Upper lobe of left lung (tissue), 6 donors: ENCODE measurements at places on chromosomes 2 and 18. TPM values are rescaled to one million over a fixed set of nuclear protein-coding genes. Genes with fewer than 3 reads are reported as not detected.

Gene GULP1
- total RNA-seq = 39.5 TPM

Gene HOXD13
- not detected for total RNA-seq

DNA sequence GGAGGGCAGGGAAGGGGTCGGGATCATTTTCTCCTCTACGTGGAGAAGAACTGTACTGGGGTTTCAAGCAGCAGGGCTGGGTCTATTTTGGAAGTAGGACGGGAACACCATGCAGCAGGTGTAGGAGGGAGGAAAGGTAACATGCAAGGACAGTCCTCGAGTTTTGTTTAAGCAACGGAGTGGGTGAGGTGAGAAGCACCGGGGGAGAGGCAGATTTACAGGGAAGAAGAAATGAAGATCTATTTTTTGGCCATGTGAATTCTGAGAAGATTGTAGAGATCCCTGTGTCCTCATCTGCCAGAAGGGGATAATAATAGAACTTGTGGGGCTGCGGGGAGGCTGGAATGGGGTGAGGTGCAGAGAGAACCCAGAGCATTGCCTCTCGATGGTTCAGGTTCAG, 85.6 kb downstream of the INPP5D start:
- no peak for DNase-seq
- no peak overlapping the region for H3K4me3 ChIP-seq
- no peaks in the 10 kb centered on the region for H3K4me1 ChIP-seq
- no peaks in the 10 kb centered on the region for H3K27me3 ChIP-seq

GRCh38 chr2:47072728-47073191, 82.3 kb downstream of the STPG4 start:
- H3K27ac ChIP-seq = peak overlapping the region; percentile 95
- H3K4me1 ChIP-seq = peaks cover 85% of the 10 kb centered on the region
- no peak overlapping the region for H3K4me3 ChIP-seq
- no peak for DNase-seq
- peaks cover 12% of the 10 kb centered on the region for H3K36me3 ChIP-seq
- no peaks in the 10 kb centered on the region for H3K27me3 ChIP-seq

GRCh38 chr18:12458771-12459170, 51.0 kb downstream of the PRELID3A start:
- no peaks in the 10 kb centered on the region for H3K27me3 ChIP-seq
- H3K36me3 ChIP-seq = peaks cover 24% of the 10 kb centered on the region
- no peak overlapping the region for H3K4me3 ChIP-seq
- no peak for DNase-seq
- H3K27ac ChIP-seq = no peak overlapping the region

Gene SLC5A7
- not detected for total RNA-seq

DNA sequence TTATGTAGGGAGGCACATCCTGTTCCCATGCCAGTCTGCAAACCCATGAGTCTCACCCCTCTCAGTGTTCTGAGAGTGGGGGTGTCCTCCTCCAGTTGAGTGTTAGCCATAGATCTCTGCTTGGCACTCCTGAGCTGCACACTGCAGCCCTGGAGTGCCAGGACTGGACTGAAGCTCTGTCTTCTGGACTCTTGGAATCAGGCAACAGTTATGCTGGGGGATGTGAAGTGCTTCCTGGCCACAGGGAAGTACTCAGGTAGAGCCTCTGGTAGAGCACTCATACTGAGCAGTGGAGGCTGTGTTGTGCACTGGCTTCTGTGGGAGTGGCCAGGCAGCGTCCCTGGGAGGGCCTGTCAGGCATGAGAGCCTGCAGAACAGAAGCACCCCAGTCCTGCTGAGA, 43.0 kb downstream of the SERPINB7 start:
- no peak overlapping the region for H3K4me3 ChIP-seq
- no peaks in the 10 kb centered on the region for H3K4me1 ChIP-seq
- no peaks in the 10 kb centered on the region for H3K36me3 ChIP-seq
- no peak overlapping the region for H3K27ac ChIP-seq

Gene HOXD9
- not detected for total RNA-seq

DNA sequence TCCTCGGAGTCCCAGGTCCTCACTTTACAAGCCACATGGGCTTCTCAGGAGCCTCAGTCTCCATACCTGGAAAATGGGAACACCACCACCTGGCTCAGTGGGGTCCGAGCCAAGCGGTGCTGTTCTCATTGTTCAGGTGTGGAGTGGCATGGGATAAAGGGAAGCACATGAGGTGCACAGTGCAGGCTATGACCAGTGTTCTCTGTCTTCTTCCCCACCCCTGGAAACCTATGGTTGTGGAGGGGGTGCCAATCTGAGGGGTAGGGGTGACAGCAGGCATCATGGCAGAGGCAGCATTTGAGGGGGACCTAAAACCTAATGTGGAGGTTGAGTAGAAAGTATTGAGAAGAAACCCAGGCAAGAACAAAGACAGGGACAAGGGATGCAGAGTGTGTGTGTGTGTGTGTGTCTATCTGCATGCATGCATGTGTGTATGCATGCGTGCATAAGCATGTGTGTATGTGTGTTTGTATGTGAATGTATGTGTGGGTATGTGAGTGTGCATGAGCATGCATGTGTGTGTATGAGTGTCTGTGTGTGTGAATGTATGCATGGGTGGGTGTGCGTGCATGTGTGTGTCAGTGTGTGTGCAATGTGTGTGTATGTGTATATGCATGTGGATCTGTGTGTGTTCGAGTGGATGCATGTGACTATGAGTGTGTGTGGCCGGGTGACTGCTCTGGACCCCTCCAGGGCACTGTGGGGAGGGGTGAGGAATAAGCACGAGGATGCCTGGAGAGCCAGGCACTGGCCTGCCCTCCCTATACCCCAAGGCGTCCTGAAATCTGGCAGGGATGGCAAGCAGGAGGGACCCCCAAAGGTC, 4.0 kb downstream of the KIF1A start:
- no peak overlapping the region for H3K4me3 ChIP-seq
- H3K27ac ChIP-seq = no peak overlapping the region
- no peak for DNase-seq
- no peaks in the 10 kb centered on the region for H3K36me3 ChIP-seq

Gene HOXD8
- total RNA-seq = not detected

- no peaks in the 10 kb centered on the region for H3K27me3 ChIP-seq
- DNase-seq = no peak
- H3K4me1 ChIP-seq = no peaks in the 10 kb centered on the region
- no peaks in the 10 kb centered on the region for H3K36me3 ChIP-seq
- H3K27ac ChIP-seq = no peak overlapping the region
Measured at GRCh38 chr2:68971591-68972231, 2.7 kb upstream of the GKN1 start.

DNA sequence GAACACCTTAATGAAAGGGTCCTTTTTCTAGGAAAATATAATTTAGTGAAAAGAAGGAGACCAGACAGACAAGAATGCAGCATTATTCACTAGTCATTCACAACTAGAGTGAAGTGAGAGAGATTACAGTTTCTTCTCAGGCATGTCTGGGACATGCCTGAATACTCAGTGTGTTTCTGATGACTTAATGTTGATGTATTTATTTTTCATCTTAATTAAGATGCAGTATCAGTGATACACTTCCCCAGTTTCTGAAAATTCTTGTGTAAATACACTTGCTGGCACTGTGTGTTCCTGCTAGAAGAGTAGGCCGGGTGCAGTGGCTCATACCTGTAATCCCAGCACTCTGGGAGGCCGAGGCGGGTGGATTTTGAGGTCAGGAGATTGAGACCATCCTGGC, 143.6 kb downstream of the MYO3B start:
- no peak overlapping the region for H3K27ac ChIP-seq
- no peak overlapping the region for H3K4me3 ChIP-seq
- no peaks in the 10 kb centered on the region for H3K4me1 ChIP-seq
- no peaks in the 10 kb centered on the region for H3K36me3 ChIP-seq
- no peak for DNase-seq

DNA sequence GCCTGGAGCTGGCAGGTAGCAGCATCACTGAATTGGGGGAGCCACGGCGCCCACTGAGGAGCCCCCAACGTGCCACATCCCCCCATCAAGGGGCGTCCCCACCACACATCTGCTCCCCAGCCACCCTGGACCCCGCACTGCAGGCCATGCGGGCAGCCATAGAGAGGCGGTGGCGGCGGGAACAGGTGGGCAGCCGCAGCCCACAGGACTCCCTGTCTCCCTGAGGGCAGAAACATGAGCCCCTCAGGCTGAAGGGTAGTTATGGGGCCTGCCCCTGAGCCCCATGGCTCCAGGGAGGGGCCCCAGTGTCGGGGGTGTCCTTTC, 26.6 kb downstream of the CROCC2 start:
- DNase-seq = no peak
- H3K27me3 ChIP-seq = no peaks in the 10 kb centered on the region
- no peaks in the 10 kb centered on the region for H3K36me3 ChIP-seq
- H3K27ac ChIP-seq = no peak overlapping the region

- no peak overlapping the region for H3K4me3 ChIP-seq
- H3K36me3 ChIP-seq = no peaks in the 10 kb centered on the region
- H3K27ac ChIP-seq = peak overlapping the region; percentile 88
- no peaks in the 10 kb centered on the region for H3K27me3 ChIP-seq
Measured at GRCh38 chr2:113240150-113240914, 38.4 kb downstream of the PAX8 start.

Gene PMAIP1
- not detected for total RNA-seq

DNA sequence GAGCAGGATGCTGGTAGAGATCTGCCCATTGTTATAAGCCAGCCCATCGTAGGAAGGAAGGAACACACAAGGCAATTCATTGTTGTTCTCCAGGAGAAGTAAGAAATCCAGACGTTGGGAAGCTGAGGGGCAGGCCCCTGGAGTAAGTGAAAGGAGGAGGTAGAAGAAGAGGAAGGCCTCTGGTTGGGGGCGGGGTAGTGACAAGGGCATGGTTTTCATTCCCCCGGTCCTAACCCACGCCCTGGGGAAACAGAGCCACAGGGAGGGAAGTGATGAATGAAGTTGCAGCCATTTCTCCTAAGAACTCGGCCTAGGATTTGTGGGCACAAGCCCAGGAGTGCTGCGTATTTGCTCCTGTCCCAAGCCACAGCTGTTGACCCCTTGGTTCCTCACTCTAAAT, 18.0 kb downstream of the LBH start:
- peaks cover 55% of the 10 kb centered on the region for H3K4me1 ChIP-seq
- H3K36me3 ChIP-seq = no peaks in the 10 kb centered on the region
- H3K27me3 ChIP-seq = no peaks in the 10 kb centered on the region
- no peak overlapping the region for H3K4me3 ChIP-seq
